ENCODE measurements at places on chromosomes 6 and 20.

DNA sequence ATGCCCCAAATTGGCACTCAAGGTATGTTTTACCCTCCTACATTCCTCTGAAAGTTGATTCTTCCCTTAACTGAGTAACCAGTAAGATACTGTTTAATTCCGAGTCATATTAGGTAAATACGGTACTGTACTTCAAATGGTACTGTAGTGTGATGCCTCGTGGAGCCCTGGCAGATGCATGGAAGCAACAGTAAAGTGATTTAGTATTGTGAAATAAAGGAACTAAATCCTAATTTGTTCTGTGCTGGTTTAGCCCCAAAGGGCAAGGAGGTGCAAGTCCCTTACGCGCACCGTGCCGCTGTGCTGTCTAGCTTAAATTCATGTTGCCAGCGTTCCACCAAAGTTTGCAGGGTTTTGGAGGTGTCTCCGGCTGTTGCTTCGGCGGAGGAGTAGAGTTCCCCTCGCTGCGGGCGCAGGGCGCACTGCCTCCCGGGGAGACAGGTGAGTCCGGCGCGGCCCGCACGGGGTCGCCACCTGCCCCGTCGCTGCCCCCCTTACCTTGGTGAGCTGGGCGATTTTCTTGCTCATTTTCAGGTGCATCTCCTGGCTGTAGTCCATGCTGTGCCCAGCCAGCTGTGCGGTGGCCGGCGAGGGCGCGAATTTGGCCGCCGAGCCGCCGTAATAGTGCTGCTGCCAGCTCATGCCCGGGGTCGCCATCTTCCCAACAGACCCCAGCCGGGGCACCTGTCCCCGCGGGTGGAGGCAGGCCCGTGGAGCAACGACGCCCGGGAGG lies 655 bp downstream of the FAM184A start:
- peak; percentile 85 for DNase-seq

DNA sequence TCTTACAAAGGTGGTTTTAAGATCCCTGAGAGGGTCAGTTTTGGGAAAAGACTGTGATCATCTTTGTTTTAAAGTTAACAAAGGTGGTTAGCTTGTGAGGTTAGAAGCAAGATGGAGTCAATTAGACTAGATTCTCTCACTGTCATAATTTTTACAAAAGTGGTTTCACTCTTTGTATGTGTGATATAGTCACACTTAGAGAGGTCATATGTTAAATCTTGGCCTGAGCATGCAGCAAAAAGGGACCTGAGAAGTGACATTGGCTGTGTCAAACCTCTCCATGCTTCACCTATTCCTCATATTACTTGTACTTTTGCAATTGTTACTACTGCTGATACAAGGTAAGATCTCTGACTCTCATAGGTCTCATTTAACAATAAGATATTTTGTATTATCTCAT lies 368.0 kb downstream of the TBC1D32 start:
- DNase-seq = no peak

- no peak for DNase-seq
These were observed 843.5 kb downstream of the PHF3 start for GRCh38 chr6:64479134-64479533.

DNA sequence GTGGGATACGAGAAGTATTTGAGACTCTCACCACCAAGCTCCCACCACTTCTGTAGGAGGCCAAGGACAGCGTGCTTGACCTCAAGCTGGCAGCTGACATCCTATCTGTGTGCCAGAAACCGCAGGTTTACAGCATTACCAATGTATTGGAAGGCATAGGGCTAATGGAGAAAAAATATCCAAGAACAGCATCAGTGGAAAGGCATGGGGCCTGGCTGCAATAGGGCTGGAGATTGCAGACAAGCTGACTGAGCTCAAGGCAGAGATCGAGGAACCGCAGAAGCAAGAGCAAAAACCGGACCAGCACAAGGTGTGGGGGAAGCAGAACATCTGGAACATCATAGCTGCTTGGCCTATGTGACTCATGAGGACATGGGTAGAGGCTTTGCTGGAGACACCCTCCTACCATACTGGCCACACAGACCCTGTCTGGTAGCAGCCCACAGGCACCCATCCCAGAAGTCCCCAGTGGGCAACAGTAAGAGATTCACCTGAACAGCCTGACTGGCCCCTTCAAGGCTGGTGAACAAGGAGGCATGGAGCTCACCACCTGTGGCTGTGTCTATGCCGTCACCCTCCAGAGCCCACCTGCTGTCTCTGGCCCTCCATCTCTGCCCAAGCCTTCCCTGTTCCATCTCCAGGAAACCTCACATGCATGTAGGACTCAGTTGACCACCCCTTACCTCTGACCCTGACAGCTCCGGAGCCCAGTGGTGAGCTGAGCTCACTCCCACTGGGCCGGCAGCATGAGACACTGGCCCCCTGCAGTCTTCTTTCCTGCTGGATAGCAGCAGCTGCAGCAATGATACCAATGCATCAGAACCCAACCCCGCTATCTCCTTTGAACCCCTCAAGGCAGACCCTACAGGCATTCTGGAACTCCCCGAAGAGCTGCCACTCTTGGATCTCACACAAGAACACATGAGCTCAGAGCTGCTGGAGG lies 171.1 kb downstream of the KIF6 start:
- DNase-seq = no peak

GRCh38 chr6:44386364-44386928 lies 1.1 kb upstream of the CDC5L start:
- DNase-seq = no peak

DNA sequence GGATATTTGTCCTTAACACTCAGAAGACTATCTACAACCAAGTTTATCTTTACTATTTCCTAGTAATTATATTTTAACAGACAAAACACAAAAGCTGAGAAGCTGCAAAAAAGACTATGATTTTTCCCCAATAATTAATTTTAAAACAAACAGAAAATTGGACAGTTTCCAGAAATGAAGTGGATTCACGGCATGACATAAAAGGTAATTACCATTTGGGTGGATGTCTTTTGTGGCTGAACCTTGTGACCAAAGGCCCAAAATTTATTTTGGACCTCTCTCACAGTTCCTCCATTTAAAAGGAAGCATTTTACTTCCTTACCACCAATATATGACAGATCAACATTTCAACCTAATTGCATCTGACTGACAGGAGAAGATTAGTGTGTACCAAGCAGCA lies 90.2 kb downstream of the GMDS start:
- no peak for DNase-seq

- no peak for DNase-seq
These were observed 67.2 kb downstream of the SLC22A1 start for GRCh38 chr6:160188773-160189172.

GRCh38 chr6:73631849-73632248 lies 21.9 kb downstream of the SLC17A5 start:
- DNase-seq = no peak

DNA sequence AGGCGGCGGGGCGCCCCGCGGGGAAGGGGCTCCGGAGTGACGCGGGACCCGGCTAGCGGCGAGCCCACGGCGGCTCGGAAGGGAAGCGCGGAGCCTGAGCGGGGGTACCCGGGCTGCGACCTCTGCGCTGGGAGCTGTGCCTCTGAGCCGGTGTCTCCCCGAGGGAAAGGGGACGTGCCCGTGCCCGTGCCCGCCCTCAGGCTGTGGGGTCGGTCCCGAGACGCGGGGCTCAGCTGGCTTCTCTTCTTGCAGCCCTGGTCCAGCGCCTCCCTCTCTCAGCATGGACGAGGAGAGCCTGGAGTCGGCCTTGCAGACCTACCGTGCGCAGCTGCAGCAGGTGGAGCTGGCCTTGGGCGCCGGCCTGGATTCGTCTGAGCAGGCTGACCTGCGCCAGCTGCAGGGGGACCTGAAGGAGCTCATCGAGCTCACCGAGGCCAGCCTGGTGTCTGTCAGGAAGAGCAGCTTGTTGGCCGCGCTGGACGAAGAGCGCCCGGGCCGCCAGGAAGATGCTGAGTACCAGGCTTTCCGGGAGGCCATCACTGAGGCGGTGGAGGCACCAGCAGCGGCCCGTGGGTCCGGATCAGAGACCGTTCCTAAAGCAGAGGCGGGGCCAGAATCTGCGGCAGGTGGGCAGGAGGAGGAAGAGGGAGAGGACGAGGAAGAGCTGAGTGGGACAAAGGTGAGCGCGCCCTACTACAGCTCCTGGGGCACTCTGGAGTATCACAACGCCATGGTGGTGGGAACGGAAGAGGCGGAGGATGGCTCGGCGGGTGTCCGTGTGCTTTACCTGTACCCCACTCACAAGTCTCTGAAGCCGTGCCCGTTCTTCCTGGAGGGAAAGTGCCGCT lies 686 bp downstream of the ZGPAT start:
- peak; percentile 46 for DNase-seq

- no peak for DNase-seq
These were observed 19.1 kb upstream of the TMEM217 start for GRCh38 chr6:37277001-37277409.

DNA sequence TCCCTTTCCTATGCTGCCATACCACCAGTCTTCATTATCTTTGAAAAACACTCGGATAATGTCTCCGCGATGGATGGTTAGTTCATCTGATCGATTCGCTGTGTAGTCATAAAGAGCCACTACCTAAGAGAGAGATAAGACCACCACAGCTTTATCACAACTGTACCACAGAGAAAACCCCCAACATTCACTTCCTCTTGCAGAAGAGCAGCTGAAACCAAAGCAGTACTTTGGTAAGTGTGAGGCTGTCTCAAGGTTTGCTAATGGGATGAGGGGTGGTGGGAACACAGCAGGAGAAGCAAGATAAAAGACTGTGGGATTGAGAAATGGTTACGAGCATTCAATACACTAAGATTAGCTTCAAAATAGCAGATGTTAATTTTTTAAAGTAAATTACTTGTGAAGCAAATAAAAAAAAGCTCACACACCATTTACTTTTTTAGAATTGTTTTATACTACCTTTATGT lies 142.1 kb downstream of the MYB start:
- DNase-seq = no peak

GRCh38 chr6:90072501-90072900 lies 178.2 kb downstream of the GJA10 start:
- no peak for DNase-seq

- DNase-seq = no peak
These were observed 988.7 kb downstream of the KIF16B start for GRCh38 chr20:15584507-15584906.

DNA sequence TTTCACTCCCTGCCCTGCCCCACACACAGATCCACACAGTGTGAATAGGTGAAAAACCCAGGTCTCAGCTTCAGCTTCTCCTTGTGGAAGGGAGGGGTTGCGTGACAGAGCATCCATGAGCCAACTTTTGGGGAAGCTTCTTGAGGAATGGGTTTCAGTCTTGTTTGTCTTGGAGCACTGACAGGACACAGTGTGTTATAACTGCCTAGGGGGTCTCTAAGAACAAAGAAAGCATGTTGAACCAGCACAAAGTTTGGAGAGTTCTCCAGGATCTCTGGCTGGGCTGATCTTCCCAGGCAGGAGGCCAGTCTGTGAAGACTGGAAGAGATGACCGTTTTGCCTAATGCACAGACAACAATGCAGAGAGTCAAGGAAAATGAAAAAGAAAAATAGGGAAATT lies 164.5 kb downstream of the COL12A1 start:
- no peak for DNase-seq

GRCh38 chr6:111215131-111215530 lies 127.8 kb downstream of the SLC16A10 start:
- no peak for DNase-seq

GRCh38 chr6:1553562-1554083 lies 56.1 kb upstream of the FOXC1 start:
- no peak for DNase-seq

- DNase-seq = no peak
These were observed 14.8 kb downstream of the ABT1 start for GRCh38 chr6:26611599-26611998.

DNA sequence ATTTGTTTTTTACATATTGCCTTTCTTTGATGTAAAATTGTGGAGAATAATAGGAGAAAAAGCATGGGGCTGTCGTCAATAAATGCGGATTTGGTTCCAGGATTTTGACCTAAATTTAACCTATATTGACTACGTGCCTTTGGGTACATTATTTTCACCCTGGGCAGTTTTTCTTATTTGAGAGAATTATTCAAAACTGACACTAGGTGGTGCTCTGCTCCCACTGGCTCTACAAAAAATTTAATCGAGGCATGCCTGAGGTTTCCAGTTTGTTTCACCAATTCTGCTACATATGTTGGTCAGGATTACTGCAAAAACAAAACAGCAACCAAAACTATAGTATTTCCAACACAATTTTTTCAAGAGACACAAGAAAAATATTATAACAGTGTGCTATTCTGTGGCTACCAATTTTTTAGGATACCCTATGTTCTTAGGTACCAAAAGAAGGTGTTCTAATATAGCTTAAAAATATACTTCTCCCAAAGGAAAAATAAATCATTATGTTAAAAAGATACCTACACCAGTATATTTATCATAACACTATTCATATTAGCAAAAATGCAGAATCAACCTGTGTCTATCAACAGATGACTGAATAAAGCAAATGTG lies 48.6 kb upstream of the FABP7 start:
- peak; percentile 53 for DNase-seq

DNA sequence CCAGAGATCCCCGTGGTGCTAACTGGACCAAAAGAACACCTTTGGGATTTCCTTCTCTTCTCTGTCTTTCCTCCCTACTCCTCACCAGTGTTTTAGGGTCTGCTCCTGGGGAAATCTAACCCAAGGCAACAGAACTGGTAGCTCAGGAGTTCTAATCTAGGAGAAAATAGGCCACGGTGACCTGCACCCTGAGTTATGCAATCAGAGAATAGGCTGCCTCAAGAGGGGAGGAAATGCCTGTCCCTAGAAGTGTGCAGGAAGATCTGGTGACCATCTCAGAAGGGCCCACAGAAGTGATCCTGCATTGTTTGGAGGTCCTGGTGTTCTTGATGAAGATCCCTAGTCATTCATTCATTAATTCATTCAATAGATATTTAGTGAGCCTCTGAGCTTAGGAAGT lies 3.4 kb downstream of the ETV7 start:
- DNase-seq = no peak

- no peak for DNase-seq
These were observed 92.6 kb downstream of the CAP2 start for GRCh38 chr6:17485946-17486345.

- no peak for DNase-seq
These were observed 144.3 kb downstream of the OR2B2 start for GRCh38 chr6:27767851-27768250.

GRCh38 chr6:69866770-69867638 lies 648 bp downstream of the COL19A1 start:
- peak; percentile 88 for DNase-seq

- DNase-seq = no peak
These were observed 47.0 kb downstream of the TFEB start for GRCh38 chr6:41688256-41688965.

DNA sequence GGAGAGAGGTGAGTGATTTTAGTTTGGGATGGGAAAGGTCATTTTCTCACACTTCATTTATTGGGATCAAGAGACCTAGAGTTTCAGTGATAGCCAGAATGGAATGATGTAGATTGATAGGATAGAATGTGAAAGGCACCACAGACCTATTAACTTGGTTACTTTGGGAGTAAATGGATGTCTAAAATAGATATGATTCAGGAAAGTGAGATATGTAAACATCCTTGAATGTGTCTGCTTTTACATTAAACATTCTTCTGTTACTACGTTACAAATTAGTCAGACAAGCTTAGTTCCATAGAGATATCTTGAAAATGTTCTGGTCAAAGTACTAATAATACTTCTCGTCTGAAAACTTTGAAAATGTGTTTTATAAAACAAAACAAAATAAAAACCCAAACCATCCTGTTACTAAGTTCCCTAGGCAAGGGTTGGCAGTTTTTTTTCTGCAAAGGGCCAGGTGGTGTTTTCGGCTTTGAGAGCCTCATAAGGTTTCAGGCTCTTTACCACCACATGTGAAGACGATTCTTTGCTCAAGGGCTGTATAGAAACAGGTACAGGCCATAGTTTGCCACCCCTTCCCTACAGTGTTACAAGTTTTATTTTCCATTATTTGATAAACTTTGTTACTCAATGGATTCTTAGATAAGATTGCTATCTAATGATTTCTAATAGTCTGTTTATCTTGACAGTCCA lies 3.4 kb downstream of the CYB5R4 start:
- no peak for DNase-seq

Measured in retina (tissue), 1 donor.